ENCODE measurements at places on chromosomes 12 and 14. TPM values are rescaled to one million over a fixed set of nuclear protein-coding genes. Genes with fewer than 3 reads are reported as not detected.

Gene PCBP2
- total RNA-seq: 411 TPM

Gene SLC16A7
- 27.3 TPM for total RNA-seq

Gene NOXRED1
- total RNA-seq: 0.40 TPM

Gene KRT4
- not detected for total RNA-seq

Gene GPR162
- total RNA-seq: 6.6 TPM

Gene ENTPD5
- 15.7 TPM for total RNA-seq

Gene PMEL
- 0.65 TPM for total RNA-seq

Gene KRT82
- not detected for total RNA-seq

Gene LRTM2
- total RNA-seq: not detected

Gene PCNX4
- 88.4 TPM for total RNA-seq

Gene SMIM41
- 0.07 TPM for total RNA-seq

Gene ALX1
- not detected for total RNA-seq

Gene ACOT4
- 0.98 TPM for total RNA-seq

Gene LRRC43
- total RNA-seq: 1.2 TPM

Gene IL31
- not detected for total RNA-seq

Gene LTB4R2
- 3.0 TPM for total RNA-seq

Gene WIF1
- total RNA-seq: not detected

Gene RPS26
- total RNA-seq: 30.0 TPM

Gene SIRT4
- total RNA-seq: 2.0 TPM

Gene SLC11A2
- 96.2 TPM for total RNA-seq

Gene LRRC10
- not detected for total RNA-seq

Gene MLXIP
- total RNA-seq: 25.2 TPM

Gene SYCP3
- total RNA-seq: 0.33 TPM

Gene NTN4
- 130 TPM for total RNA-seq

Gene SERPINA1
- total RNA-seq: not detected

Gene PIK3C2G
- not detected for total RNA-seq

Gene ABCD4
- 34.4 TPM for total RNA-seq

Data from smooth muscle cell of the pulmonary artery (primary cell).